Activated naive CD4-positive, alpha-beta T cell treated with Interleukin-2 at 50 U/mL for 16 hours (primary cell): ENCODE measurements at places on chromosomes 12 and 14.

- DNase-seq: no peak
Observed at GRCh38 chr14:42944284-42944683, 1337.6 kb downstream of the LRFN5 start.

DNA sequence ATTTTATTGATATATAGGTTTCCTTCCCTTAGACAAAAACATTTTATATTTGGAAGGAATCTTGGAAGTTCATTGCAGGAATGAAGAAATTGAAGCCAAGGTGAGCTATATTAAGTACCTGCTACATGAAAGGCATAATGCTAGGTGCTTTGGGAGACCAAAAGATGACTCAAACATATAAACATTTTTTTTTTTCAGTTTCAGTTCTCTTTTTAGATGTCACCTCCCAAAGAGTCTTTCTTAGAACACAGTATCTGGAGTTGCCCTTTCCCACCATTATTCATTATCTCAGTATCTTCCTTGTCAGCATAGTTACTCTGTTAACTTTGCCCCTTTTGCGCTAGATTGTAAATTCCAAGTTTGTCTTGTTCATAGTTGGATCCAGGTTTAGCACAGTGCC, 1.1 kb downstream of the LIN52 start:
- no peak for DNase-seq

GRCh38 chr14:74135426-74135825, 50.7 kb downstream of the LIN52 start:
- DNase-seq: no peak

- no peak for DNase-seq
Observed at GRCh38 chr14:32027255-32027939, 49.7 kb upstream of the ARHGAP5 start.

GRCh38 chr12:108773798-108774788, 42.8 kb upstream of the CORO1C start:
- no peak for DNase-seq

DNA sequence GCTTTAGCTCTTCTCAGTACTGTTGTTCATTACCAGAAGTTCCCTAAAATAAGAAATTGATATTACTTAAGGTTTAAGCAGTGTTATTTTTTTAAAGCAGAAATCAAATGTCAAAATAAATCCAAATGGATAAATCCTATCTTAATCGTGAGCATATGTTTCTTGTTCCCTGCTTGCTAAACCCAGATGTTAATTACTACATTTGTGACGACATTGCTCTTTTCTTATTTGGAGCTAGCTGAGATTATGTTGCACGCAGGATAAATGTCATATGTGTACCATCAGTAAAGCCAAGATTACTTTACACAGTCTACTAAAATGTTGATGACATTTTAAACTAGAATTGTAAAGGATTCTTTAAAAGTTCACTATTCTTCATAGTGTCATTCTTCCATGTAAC, 157.5 kb downstream of the PLCZ1 start:
- no peak for DNase-seq

DNA sequence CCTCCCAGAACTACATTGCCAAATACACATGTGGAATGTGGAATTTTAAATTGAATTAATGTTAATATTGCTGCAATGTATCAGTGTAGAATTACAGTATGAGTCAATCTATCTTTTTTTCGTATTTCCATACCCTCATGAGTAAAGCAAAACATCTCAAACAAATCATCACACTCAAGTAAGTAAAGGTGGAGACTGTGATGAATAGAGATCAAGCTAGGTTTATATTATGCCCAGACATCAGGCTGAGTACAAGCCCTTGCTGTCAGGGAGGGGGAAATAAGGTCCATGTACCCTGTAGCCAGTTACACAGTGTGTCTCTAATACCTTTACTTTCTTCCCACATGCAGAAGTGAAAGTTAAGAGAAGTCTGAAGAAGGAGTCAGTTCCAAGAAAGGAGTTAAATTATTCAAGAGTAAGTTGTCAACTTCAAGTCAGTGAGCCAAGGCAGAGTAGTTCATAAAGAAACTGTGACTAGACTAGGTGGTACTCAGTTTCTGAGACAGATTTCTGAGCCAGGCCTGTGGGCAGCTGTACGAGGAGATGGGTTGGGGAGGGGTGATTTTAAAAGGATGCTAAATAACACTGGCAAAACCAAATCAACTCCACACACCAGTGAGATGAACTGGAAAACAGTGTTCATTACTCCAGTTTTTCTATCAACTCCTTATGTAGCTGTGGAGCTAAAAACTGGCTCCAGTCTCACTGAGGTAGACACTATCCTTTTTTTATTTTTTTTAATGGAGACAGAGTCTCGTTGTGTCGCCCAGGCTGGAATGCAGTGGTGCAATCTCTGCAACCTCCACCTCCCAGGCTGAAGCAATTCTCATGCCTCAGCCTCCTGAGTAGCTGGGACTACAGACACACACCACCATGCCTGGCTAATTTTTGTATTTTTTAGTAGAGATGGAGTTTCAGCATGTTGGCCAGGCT, 23.8 kb upstream of the STK38L start:
- DNase-seq: no peak

- DNase-seq: no peak
Observed at GRCh38 chr12:20320552-20320951, 47.8 kb upstream of the PDE3A start.

GRCh38 chr14:106417224-106418049, 891.1 kb downstream of the TMEM121 start:
- DNase-seq: peak; percentile 82

GRCh38 chr14:50733494-50733893, 65.4 kb upstream of the SAV1 start:
- no peak for DNase-seq

DNA sequence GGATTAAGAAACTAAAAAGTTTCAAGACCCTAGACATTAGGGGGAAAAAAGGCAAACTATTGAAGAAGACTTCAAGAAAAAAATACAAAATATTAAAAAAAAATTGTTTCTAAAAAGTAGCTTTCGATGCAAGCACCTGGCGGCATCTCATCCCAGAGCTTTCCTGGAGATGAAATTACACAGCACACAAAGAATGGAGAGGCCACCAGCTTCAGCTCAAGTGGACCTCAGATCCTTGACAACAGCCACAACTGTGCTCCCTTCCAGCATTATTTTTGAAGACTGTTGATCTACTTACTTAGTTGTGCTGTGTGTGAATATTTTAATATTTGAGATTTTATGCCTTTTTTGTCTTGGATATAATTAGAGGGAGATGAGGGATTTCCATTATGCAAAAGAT, 479.0 kb downstream of the GLT1D1 start:
- DNase-seq: no peak

- no peak for DNase-seq
Observed at GRCh38 chr14:92982956-92983355, 60.0 kb downstream of the CHGA start.

GRCh38 chr12:40225337-40225983, 663 bp downstream of the LRRK2 start:
- no peak for DNase-seq

DNA sequence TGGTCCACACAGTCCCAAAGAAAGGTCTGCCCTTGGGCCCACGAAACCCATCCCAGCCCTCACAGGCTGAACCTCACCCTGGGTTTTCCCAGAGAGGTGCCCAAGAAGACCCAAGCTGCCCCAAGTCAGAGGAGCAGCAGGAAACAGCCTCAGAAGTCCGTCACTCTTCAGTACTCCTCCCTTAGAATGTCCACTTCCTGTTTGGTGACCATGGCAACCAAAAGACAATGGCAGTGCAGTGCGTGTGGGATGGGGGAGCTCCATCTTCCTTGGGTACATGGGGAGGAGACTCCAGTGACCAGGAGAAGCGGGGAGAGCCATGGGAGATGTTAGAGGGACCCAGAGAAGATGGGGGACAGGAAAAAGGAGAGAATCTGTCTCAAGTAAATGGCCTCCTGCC, 11.3 kb downstream of the SELPLG start:
- no peak for DNase-seq

DNA sequence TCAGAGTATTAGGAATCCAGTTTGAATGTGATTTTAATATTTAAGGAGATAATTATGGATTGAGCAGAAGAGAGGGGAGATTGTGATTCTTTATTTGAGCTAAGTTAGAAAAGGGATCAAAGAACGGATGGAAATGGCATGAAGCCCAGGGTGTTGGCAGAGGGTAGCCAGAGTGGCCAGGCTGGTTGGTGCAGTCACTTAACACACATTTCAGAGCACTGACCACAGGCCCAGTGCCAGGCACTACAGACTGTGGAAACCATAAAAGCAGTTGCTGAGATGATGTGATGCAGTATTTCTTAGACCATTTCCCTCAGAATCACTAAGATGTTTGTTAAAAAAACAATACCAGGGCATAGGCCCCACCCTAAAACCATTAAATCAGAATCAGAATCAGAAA, 167.7 kb upstream of the AMIGO2 start:
- no peak for DNase-seq

GRCh38 chr12:82507686-82508085, 149.4 kb downstream of the METTL25 start:
- no peak for DNase-seq

DNA sequence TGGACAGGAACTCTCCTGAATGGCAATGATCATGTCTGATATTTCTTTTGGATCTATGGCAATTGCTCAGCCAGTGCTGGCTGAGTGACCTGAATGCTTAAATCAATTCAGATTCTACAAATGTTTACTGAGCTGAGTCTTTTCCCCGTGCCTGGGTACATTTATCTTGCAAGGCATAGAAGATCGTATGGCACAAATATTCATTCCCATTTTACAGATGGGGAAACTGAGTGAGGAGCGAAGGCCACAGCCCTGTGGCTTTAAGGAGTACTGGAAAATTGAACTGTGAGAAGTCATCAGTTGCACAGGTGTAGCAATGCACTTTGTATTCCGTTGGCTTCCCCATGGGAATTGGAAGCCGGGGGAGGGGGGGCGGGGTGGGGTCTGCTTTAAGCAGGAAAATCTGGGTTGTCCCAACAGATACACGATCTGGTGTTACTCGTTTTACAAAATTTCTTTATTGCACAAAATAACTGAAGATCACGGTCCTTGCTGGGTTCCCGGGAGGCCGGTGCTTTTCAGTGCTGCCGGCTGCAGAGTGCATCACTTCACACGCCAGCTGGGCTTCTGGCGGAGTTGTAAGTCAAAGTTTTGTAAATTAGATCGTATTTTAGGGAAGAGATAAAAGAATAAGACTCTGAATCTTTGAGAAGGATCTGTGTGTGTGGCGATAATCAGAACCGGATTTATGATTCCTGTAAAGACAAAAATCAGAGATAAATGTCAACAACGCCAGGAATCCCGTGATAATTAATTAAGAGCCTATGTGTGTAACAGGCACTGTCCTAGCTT, 75.0 kb upstream of the MAP1LC3B2 start:
- no peak for DNase-seq

DNA sequence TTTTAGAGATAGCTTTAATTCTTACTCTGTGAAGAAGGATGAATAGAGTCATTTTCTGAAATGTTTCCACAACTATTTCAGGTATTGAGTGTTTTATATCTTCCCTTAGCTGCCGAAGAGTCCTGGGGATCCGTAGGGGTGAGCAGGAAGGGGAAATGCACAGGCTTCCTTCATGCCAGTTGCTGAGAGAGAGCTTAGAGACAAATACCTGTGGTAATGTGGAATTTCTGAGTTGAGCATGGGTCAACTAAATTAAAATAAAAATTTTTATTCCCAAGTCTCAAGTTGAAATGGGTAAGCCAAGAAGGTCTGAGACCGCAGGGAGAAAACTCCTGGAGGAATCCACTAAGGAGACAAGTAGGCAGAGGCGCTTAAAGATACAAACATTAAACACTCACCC, 185.7 kb downstream of the DAD1 start:
- DNase-seq: no peak

DNA sequence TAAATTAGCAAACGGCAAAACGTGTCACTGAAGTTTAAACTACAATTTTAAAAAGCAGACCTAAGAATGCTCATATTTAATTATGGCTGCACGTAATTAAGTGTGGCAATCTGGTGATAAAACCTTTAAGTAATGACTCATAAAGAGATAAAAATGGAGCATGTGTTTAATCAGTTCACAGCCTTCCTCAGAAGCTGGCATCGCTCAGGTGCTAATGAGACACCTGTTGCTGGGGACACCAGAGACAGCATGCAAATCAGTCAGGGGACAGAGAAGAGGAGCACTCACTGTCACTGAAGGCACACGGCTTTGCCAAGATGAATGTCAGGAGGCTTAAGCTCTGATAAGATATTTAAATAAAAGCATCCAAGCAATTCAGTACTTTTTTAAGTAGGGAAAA, 840.3 kb downstream of the GALC start:
- no peak for DNase-seq

GRCh38 chr14:24068711-24069410, 2.5 kb upstream of the CPNE6 start:
- no peak for DNase-seq

- no peak for DNase-seq
Observed at GRCh38 chr12:124506145-124506831, 61.1 kb downstream of the NCOR2 start.

GRCh38 chr12:66137937-66138336, 7.4 kb upstream of the LLPH start:
- DNase-seq: no peak

- DNase-seq: no peak
Observed at GRCh38 chr14:52583544-52583943, 30.9 kb downstream of the GPR137C start.

DNA sequence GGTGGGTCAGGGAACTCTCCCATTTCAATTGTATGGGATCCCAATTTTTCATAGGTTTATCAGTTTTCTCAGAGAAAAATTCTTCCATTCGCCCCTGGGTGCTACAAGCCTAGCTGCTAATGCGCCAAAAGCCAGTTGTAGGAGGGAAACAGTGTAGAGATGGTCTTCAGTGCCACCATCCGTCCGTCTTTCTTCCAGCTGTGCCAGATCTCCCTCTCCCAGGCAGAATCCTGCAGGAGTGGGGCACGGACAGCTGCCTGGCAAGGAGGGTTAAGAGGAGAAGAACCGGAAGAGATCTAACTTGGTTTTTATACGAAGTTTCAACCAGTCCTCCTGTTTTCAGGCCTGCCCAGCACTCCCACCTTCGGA, 38.9 kb upstream of the FUT8 start:
- no peak for DNase-seq

GRCh38 chr12:89154743-89155499, 197.4 kb downstream of the DUSP6 start:
- DNase-seq: no peak
